Retina (tissue), 1 donor: ENCODE measurements at places on chromosomes 7 and 10.

DNA sequence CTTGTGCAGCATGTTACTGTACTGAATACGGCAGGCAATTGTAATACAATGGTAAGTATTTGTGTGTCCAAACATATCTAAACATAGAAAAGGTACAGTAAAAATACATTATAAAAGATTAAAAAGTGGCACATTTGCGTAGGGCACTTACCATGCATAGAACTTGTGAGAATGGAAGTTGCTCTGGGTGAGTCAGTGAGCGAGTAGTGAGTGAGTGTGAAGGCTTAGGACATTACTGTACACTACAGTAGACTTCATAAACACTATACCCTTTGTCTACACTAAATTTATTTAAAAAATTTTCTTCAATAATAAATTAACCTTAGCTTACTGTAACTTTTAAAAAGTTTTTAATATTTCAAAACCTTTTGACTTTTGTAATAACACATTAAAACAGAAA lies 37.5 kb downstream of the BPGM start:
- DNase-seq = no peak

DNA sequence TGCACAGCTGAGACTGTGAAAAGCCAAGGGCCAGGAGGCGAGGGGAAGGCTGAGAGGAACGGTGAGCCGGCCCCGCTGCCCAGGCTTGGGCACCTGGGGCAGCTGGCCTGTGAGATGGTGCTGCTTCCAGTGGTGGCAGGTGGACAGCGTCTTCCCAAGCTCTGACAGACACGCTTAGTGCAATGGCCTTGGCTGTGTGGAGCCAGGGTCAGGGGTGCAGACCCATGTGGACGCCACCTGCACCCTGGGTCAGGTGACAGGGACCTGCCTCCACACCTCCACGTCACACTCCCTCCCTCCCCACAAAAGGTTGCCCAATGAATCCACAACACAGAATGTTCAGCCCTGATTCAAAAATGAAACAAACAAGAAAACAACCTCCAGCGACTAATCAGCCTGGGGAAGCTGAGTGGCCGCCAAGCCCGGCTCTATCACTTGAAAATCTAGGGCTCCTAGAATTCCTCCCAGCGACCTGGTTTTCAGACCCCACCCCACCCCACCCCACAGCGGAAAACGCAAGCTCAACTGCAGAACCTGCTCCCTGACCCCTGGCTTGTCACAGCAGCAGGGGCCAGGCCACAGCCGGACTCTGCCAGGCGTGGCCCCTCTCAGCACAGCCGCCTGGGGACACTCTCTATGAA lies 54.3 kb downstream of the PRKAG2 start:
- peak; percentile 37 for DNase-seq

DNA sequence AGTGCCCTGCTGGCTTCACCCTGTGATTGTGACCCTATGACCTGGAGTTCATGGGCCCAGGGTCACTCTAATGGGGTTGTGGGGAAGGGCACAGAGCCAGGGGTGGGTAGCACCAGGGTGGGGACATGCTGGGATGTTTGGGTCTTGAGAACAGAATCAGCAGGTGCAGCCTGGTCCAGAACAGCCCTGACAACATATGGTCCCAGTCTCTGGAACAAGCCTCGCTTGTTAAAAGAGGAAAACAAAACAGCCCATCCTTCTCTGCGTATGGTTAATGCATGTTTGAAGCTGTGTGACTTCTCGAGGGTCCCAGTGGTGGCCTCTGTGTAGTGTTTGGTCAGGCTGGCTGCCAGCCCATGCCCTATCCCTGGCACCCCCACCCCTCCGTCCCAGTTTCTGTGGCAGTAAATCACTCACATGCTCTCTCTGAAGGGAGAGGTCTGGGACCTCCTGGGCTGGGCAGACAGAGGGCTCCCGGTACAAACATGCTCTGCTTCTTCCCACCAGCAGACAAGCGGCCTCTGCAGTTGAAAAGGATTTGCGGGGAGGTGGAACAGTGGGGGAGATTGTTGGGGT lies 79.4 kb downstream of the FAM241B start:
- DNase-seq = no peak

- no peak for DNase-seq
Measured at GRCh38 chr10:33626798-33627466, 292.5 kb upstream of the NRP1 start.

DNA sequence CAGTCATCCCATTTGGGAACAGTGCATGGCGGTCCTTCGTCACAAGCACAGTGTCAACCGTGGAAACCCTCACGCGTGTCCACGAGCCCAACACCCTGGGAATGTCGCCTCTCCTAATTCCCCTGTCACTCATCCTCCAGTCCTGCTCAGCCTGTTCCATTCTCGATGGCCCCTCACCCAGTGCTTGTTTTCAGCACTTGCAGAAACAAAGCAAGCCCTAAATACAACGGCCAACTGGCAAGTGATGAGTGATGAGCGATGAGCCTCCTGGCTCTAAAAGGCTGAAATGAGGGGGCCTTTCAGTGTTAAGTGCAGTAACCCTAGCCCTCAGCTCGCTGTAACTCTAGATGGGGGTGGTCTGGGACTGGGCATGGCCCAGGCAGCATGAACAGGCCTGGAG lies 22.6 kb downstream of the NKX2-3 start:
- no peak for DNase-seq

DNA sequence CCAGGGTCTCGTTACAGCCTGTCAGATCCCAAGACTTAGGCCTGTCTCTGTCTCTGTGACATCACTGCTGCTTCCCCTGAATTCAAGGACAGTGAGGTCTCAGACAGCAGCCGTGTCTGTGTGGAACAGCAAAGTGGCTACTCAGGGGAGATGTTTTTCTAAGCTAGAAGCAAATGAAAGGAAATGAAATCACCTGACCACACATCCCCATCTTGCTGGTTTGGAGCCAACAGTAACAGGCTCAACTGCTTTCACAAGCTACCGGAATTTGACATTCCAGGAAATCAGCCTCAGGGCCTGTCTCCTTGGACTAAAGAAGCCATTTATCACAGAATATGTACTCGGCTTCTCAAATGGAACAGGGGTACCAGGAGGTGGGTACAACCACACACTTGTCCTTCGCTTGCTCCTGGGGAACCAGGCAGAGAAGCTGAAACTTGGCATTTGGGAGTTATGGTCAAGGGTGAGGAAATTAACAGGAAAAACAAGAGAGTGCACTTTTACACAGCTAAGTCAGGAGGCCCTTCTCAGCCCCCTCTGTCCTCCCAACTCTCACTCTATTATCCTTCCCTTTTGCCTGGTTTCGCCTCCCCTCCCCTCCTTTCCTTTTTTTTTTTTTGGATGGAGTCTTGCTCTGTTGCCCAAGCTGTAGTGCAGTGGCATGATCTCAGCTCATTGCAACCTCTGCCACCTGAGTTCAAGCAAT lies 73.2 kb downstream of the SPDYE5 start:
- DNase-seq = no peak

GRCh38 chr10:69629897-69630650 lies at the start of gene FAM241B:
FAM241B (plus strand) TSS chr10:69630247; CDS start chr10:69631744, 1,497 bp downstream.
- DNase-seq = peak; percentile 90

DNA sequence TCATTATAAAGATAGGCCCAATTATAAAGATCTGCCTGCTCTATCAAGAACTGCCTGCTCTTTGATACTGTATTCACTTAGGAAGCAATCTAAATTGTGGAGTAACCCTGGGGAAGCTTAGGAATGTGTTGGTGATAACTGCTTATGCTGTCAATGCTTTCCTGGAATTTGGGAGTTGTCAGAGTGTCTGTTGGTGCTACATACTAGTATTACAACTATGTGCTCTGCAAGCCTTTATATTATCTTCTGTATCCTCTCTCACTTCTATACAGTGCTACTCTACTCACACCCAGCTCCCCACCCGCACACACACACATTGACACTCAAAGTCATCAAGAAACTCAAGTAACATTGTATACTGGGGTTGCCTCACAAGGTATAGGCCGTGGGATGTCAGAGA lies 6.1 kb downstream of the ZNF277 start:
- no peak for DNase-seq

GRCh38 chr7:1950452-1951158 lies 280.5 kb downstream of the ELFN1 start:
- peak; percentile 25 for DNase-seq

DNA sequence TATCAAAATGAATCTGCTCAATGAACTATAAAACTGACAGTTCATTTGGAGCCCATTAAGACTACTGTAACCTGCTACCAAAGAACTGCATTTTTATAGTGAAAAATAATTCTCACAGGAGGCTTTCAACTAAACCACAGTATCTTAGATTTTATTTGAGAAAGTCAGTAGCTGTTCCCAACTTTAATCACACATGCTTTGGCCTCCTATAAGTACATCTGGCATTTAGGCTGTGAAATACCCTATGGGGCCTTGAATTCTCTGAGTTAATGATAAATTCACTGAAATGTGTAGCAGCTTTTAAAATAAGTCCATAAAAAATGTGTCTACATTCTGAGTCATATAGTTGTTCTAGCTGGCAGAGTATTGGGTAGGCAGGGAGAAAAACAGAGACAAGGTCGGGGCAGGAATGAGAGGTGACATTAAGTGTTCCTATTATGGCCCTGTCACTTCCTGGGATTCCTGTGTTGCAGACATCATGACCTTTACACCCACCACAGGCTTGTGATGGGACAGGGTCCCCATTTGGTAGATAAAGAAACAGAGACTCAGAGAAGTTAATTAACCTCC lies 588.8 kb downstream of the REEP3 start:
- DNase-seq = no peak

GRCh38 chr10:3293581-3294431 lies 121.2 kb upstream of the PITRM1 start:
- no peak for DNase-seq

DNA sequence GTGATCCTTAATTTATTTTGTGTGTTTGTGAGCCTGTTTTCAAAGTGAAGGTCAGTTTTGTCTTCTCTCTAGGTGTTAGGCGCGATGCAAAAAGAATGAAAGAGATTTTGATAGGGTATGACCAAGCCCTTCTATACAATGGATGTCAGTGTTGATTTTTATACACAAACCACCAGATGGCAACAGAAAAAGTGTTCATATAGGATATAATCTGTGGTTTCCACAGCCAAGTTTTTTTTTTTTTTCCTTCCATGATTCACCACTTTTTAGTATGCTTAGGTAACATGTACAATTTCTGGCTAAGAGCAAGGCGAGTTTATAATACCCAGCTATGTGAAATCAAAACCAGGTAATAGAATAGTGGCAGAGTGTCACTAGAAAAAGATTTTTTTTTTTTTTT lies 8.1 kb downstream of the SDK1 start:
- DNase-seq = no peak

DNA sequence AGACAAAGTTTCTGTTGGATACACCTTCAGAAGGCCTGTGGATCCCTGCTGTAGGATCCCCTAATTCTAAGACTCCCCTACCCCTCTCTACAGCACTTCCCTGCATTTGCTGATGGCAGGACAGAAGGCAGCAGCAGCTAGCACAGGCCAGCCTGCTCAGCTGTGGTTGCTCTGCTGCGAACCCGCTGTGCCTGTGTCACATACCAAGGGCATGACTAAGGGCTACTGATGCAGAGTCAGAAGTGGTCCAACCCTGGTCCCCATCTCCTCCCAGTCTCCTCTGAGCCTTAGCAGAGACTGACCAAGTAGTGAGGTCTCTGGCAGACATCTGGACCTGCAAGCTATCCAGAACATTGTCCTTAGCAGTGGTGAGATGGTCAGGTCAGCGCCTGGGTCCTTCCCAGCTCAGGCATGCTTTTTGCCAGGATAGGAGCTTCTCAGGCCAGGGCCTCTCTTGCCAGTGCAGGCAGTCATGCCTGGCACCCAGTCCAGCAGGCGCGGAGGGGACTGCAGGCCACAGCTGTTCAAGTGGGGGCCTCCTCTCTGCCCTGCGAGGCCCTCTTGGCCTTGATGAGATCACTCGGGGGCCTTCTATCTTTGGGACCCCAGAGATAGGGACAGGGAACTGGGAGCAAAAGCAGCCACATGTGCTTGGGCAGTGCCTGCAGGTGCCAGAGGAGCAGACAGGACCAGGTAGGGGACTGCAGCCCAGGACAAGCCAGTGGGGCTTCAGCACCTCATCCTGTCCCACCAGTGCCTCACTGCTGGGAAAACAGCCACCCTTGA lies 146.4 kb downstream of the ZNF248 start:
- no peak for DNase-seq

DNA sequence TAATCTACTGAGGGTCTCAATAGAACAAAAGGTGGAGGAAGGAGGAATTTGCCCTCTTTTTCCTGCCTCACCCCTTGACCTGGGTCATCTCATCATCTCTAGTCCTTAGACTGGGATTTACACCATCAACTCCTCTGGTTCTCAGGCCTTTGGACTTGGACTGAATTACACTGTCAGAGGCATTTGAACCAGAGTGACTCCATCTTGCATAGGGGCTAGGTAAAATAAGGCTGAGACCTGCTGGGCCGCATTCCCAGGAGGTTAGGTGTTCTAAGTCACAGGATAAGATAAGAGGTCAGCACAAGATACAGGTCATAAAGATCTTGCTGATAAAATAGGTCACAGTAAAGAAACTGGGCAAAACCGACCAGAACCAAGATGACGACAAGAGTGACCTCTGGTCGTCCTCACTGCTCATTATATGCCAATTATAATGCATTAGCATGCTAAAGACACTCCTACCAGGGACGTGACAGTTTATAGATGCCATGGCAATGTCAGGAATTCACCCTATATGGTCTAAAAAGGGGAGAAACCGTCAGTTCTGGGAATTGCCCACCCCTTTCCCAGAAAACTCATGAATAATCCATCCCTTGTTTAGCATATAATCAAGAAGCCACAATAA lies 84.0 kb downstream of the C1GALT1 start:
- DNase-seq = no peak

- no peak for DNase-seq
Measured at GRCh38 chr7:66668677-66669076, 40.0 kb downstream of the KCTD7 start.

- no peak for DNase-seq
Measured at GRCh38 chr10:121845044-121845784, 82.6 kb downstream of the ATE1 start.

GRCh38 chr10:118960157-118961090 lies 69.1 kb upstream of the NANOS1 start:
- DNase-seq = no peak

DNA sequence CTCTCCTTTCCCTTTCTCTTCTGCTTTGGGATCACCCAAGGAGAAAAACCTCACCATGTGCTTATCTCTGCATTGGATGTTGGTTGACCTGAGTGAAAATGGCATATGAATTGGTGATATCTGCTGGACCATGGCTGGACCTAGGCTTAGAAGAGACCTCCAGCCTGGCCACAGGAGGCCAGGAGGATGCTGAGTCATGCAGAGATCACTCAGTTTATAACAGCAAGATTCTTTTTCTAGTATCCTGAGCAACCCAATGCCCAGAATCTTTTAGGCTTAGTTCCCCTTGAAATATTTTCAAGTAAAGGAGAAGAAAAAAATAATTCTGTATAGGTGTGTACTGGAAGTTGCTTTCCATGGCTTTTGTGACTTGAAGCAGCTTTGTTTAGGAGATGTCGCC lies 236.3 kb downstream of the KLF6 start:
- no peak for DNase-seq

DNA sequence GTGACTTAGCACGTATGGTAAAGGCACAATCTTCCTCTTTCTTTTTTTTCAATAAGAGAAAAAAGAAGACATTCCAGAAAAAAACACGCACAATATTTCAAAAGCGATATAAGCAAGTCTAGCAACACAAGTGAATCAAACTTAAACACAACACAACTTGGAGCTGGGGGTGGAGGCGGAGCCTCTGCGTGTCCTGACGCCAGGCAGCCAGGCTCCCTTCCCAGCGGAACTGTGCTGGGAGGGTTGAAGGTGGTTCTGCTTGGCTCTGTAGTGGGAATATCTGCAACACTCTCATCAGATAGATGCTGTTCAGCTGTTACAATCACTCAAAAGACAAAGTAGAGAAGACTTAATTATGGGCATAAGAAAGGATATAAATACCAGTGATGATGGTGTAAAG lies 211.4 kb downstream of the WDR37 start:
- DNase-seq = no peak
